Caco-2 (cell line): ENCODE measurements at places on chromosomes 6 and 20.

DNA sequence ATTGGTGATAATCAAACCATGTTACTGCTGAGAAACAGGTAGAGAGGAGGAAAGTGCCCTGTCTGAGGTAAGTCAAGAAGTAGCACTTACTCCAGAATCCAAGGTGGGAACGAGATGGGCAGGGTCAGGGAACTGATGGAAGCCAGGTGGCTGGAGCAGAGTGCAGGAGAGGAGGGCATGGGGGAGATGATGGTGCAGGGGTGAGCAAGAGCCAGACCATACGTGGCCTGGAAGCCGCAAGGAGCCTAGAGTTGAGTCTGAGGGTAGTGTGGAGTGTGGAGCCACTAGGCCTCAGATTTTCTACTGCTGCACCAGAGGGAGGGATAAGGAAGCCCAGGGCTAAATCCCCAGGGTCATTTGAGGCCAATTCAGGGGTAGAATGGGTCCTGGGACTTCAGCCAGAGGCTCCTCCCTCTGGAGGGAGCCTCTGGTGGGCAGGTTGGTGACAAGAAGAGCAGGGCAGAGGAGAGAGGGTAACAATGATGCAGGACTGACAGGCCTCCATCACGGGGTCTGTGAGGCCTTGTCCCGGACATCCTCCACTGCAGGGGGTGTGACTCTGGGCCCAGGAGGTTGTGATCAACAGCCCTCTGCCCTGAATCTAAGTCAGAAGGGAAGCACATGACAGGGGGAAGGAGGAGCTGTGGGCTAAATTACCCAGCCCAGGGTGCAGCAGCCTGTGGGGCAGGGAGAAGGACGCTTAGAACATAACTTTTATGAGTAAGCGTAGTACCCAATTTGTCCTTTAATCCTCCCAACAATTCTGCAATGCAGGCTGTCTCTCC is 28.7 kb downstream of the COX4I2 start:
- no peak for DNase-seq

- DNase-seq: peak; percentile 60
Measured at GRCh38 chr6:35461270-35461669, 6.9 kb upstream of the RPL10A start.

GRCh38 chr6:37334047-37334446 is 19.7 kb upstream of the RNF8 start:
- DNase-seq: no peak

DNA sequence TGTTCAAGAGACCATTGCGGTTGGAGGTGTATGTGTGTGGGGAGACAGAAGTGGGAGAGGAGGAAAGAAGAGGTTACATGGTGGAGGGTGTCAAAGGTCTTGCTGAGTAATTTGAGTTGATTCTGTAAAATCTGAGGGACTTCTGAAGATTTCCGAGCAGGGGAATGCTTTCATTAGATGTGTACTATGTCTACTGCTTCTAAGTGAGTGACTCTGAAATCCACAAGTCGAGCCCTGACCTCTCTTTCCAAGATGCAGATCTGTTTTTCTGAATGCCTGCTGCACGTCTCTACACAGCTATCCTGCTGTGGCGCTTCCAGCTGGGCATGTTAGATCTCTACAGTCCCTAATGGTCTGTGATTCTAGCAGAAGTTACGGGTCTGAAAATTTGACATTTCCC is 209.8 kb downstream of the ATXN1 start:
- no peak for DNase-seq

- DNase-seq: no peak
Measured at GRCh38 chr20:40463171-40463570, 225.9 kb downstream of the MAFB start.

GRCh38 chr6:37339741-37340638 is 13.8 kb upstream of the RNF8 start:
- no peak for DNase-seq

DNA sequence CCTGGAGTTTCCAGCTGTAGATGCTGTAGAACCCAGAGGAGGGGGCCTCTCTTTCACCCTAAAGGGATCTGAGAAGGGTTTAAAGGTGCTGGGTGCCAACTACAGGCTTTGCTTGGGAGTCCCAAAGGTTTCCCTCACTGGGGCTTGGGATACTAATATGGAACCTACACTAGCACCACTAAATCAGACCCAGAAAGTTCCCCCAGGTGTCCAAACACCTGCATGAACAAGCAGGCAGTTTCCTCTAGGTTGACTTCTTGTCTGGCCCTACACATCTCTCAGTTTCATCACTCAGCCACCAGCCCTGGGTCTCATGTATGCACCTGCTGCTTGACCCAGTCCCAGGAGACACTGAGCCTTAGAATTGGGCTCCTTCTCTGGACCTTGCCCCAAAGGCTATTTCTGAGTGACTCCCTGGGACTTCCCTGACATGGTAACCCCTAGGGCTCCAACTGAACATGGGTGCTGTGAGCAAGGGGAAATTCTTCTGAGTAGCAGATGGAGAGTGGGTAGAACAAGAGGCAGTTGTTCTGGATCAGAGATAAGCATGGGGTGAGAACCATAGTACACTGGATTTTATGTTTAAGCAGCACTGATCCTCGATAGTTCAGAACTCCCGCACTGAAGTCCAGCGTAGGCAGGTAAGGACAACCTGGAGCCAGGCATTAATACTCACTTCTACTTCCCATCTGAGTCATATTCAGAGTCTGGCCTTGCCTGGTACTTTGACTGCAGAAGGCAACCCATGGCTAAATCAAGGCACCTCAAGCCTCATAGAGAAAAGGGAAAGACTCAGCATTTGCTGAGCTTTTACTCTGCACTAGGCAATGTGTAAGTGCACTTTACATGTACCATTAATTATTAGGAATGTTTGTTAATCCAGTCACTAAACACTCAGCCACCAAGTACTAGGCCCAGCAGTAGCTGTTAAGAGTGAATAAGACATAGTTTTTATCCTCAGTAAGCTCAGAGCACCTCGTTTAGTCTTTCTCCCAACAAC is 16.8 kb downstream of the BCL2L1 start:
- DNase-seq: peak; percentile 66

DNA sequence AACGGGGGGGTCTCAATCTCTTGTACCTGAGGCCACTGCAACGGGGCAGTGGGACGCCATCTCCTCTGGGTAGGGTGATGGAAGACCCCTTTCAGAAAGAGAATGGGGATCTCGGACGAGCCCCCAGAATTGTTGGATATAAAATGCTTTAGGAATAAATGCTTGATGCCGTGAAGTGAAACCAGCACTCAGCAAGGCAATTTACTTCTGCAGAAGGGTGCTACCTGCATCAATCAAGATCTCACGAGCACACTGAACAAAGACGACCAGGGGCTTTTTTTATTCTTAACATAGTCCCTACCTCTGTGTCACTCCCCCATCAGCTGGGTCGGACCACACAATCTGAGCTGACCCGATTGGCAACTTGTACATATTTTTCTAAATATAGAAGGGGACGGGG is 203.6 kb upstream of the TBX18 start:
- no peak for DNase-seq

DNA sequence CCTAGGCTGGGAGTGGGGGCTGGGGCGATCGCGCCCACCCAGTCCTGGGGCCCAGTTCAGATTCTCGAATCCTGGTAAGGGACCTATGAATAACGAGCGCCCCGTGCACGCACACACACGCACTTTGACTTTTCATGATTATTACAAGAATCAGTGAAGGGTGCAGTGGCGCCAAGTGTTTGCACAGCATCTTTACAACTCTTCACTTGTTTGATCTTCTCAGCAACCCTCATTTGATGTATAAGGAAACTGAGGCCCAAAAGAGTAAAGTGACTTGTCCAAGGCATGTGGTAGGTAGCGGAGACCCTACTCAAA is 863 bp upstream of the LRFN2 start:
- no peak for DNase-seq

DNA sequence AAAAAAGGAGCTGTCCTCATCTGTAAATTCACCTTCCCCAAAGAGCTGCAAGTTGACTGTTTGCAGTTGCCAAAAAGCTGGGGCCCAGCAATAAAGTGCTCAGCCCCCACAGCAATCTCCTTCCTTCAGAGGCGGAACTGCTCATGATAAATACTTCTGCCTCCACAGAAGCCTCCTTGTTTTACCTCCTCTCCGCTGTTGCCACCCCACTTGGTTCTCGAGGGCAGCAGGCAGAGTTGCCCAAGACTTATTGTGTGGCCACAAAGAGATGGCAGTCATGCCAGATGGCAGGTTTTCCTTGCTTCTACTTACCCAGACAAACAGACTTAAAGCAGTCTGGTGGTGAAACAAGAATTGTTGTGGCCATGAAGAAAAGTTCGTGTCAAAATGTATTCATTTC is 66.3 kb downstream of the SLX4IP start:
- no peak for DNase-seq

DNA sequence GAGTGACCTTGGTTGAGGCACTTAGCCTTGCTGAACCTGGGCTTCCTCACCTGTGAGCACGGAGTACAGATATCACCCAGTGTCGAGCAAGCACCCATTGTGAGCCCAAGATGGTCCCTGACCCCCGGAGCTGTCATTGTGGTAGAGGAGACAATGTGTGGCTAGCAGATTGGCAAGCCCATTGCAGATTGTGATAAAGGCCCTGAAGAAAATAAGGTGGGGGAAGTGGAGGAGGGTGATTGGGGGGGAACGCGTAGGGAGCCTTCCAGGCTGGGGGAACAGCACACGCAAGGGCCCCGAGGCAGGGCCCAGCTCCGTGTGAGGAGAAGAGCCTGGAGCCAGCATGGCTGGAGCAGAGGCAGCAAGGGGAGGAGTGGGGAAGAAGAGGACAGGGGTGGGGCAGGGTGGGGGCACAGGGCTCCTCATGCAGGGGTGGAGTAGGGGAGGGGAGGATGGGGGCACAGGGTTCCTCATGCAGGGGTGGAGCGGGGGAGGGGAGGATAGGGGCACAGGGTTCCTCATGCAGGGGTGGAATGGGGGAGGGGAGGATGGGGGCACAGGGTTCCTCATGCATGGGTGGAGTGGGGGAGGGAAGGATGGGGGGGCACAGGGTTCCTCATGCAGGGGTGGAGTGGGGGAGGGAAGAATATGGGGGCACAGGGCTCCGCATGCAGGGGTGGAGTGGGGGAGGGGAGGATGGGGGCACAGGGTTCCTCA is 7.0 kb downstream of the CEBPB start:
- no peak for DNase-seq
